Cardiac fibroblast (primary cell): ENCODE measurements at places on chromosomes 4 and X.

DNA sequence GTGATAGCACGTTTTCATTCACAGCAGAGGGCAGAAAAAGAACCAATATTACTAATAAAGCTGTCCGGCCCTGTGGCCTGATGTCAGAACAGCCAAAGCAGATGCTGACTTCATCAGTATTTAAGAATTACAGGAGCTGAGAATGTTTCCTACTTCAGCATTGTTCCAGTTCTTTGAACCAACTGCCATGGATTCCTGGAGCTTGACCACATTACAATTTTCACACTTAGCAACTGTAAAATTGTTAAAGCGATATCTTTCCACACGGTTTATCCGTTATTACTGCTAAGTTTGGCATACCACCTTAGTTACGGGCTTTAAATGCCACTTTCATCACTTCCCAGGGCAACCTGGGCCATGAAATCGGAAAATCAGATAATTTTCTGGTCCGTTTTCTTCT, 118.2 kb downstream of the EPHA5 start:
- no peak for DNase-seq

- no peak for DNase-seq
These were observed 300.6 kb upstream of the SPANXN1 start for GRCh38 chrX:144946666-144947065.

- DNase-seq = no peak
These were observed 180.7 kb downstream of the AR start for GRCh38 chrX:67724359-67725110.

DNA sequence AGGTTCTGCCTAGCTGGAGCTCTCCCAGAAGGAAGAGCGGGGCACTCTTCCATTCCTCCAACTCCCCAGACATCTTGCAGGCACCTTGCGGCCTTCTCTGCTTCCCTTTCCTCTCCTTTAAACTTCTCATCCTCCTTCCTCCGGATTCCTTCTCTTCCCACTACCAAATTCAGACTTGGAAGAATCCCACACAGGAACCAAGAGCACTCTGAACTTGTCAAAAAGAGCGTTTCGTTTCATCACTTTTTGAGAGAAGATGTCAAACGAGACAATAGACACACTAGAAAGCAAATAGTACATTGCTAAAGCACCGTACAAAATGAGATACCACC, 512 bp upstream of the UCP1 start:
- no peak for DNase-seq

DNA sequence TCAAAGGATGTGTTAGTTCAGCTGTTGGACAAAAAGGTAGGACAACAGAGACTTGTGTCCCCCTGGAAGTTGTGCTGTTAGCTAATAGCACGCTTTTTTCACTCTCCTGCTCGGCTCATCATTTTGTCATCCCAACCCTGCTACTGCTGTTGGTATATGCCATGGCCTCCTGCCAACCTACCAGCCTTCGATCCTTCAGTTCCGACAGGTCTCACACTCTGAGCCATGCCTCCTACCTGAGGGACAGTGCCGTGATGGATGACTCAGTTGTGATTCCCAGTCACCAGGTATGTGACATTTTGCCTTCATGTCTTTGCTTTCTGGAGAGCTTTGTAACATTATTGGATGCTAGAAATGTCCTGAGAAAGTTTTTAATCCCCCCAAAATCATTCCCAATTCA, 268.1 kb downstream of the ANK2 start:
- DNase-seq = no peak

DNA sequence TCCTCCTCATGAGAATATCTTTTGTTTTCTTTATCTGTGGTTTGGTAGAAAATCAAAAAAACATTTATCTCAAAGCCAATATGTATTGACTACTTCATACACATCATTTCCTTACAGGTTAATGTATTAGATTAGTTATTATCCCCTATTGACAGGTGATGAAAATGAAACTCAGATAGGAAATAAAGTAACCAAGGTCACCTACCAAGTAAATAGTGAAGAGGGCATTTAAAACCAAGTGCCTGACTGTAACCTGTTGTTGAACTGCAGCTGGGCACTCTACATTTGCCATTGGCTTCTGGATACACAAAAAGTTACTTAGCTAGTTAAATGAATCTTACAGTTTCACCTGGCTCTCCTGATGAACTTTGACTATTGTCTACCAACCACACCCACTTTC, 41.4 kb upstream of the CTSO start:
- DNase-seq = no peak

GRCh38 chr4:45043911-45044310, 317.6 kb upstream of the GNPDA2 start:
- DNase-seq = no peak
